ENCODE measurements at places on chromosomes 4 and X.

DNA sequence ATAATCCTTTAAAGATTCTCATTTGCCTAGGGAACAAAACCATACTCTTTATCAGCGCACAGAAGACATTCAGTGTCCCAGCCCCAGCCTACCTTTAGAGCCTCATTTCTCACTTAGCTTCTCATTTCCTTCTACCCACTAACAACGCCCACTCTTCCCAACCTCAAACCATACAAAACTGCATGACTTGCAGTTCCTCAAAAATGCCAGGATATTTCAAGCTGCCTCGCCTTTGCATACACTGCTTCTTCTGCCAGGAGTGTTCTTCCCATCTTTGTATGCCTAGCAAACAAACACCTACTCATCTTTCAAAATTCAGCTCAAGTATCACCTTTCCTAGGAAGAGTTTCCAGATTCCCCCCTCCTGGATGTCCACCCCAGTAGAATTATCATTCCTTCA lies 129.9 kb upstream of the ADGRL3 start:
- no peak for DNase-seq

DNA sequence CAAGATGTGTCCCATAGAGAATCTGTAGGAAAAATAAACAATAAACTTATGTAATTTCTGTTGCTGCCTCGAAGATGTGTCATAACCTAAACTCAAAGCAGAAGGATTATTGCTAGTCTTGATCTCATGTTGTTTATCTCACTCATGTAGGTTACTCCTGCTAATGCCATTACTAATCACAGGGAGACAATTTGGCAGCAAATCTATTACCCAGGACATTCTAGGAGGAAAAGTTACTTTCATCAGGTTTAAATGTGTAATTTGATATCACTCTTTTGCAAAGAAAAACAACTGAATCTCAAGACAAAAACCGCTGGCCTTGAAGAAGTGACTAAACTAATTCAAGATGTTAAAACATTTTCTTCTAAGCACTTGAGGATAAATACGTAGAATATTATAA lies 34.0 kb downstream of the LDOC1 start:
- no peak for DNase-seq

- DNase-seq = no peak
Measured at GRCh38 chr4:94486372-94486801, 34.6 kb downstream of the PDLIM5 start.

GRCh38 chr4:6701371-6701770 lies 7.7 kb downstream of the S100P start:
- no peak for DNase-seq

- DNase-seq = no peak
Measured at GRCh38 chr4:143882892-143883291, 22.5 kb downstream of the GYPE start.

All from activated CD8-positive, alpha-beta memory T cell treated with anti-CD3 and anti-CD28 coated beads for 4 hours (primary cell).